D721Med (cell line): ENCODE measurements at places on chromosomes 2 and 18.

DNA sequence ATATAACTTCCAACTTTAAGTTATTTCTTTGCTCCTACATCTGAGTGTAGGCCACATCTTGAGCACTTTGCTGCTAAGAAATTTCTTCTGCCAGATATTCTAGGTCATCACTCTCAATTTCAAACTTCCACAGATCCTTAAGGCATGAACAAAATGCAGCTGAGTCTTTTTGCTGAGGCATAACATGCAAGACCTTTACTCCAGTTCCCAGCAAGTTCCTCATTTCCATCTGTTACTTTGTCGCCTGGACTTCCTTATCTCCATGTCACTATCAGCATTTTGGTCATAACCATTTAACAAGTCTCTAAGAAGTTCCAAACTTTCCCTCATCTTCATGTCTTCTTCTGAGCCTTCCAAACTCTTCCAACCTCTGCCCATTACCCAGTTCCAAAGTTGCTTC, 1077.3 kb upstream of the TMEFF2 start:
- DNase-seq, result no peak

GRCh38 chr2:1140389-1141003, 189.8 kb downstream of the SNTG2 start:
- DNase-seq, result no peak

- no peak for DNase-seq
Measured at GRCh38 chr2:130957915-130958314, 121.2 kb downstream of the ARHGEF4 start.

DNA sequence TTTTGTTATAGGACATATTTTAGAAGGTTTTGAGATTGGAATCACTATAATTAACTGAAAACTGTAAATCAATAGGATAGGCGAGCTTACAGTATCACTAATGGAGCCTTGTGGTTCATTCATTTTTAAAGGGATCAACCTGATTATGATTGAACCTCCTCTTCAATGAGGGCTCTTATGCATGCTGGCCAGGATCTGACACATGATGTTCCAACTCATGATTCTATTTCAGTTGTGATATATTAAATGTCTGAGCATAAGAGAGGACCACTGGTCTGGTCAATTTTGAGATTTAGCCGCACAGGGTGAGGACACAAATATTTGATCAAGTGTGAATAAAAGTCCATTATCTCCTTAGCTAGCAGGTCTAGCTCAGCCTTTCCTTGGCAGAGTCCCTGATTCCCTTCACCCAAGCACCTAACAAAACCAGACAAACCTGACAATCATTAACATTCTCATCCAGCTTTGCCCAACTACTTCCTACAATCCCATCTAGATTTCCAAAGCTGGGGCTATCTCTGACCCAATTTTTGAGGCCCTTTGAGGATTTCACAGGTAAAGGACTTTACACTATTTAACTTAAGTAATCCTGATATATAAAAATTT, 6.9 kb upstream of the MAP4K4 start:
- no peak for DNase-seq

DNA sequence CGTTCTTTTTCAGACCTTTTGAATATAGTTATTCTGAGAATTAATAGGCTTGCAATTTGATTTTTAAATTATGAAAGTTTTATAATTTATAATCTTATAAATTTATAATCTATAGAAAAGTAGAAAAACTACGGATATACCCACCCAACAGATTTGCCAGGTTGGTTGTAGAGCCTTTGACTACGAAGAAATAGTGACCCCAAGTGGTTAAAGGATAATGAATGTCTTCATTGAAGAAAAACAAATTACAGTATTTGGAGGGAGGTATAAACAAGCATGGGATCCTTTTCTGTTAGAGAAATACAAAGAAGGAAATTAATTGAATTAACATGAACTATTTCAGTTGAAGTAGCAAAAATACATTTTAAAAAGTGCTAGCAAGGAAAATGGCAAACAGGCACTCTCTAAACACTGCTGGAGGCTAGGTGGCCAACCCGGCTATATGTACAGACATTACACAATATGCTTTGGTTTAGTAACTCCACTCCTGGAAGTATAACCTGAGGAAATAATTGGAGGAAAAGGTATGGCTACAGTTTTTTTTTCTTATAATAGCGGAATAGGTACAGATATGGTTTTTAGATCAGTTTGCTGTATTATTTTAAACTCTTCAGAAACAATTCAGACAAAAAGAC, 110.9 kb downstream of the MIB1 start:
- DNase-seq, result no peak

- DNase-seq, result no peak
Measured at GRCh38 chr18:24003903-24004640, 10.5 kb upstream of the TTC39C start.

- DNase-seq, result no peak
Measured at GRCh38 chr2:40165509-40165844, 286.4 kb downstream of the SLC8A1 start.

DNA sequence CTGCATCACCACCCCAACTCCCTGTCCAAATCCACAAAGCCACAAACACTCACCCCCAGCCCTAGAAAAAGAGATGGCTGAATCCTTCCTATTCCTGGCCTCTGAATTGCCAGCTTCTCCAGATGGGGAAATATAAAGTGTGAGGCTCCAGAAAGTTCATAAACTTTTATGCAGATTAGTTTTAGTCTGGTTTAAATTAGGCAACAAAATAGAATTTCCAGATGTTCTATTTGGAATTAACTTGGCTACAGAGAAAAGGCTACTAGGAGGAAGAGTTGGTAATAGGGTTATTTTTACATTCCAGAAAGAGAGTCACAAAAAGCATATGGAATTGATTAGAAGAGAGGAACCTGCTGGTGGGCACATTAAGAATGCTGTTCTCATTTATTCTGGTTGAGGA, 56.0 kb downstream of the EN1 start:
- DNase-seq, result no peak

- no peak for DNase-seq
Measured at GRCh38 chr2:177723235-177723634, 330.7 kb downstream of the AGPS start.

DNA sequence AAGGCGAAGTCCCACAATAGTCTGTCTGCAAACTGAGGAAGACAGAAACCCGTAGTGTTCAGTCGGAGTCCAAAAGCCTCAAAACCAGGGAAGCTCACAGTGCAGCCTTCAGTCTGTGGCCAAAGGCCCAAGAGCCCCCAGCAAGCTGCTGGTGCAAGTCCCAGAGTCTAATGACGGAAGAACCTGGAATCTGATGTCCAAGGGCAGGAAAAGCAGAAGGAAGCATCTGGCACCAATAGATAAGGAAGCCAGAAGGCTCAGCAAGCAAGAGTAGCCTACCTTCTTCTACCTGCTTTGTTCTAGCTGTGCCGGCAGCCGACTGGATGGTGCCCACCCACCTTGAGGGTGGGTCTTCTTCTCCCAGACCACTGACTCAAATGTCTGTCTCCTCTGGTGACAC, 21.8 kb downstream of the CFAP210 start:
- no peak for DNase-seq

GRCh38 chr2:15634846-15635490, 43.3 kb downstream of the DDX1 start:
- DNase-seq, result no peak

GRCh38 chr2:232890536-232890895, 20.5 kb downstream of the SNORC start:
- DNase-seq, result no peak

- no peak for DNase-seq
Measured at GRCh38 chr2:170814533-170815230, 2.0 kb upstream of the GAD1 start.

GRCh38 chr2:39990335-39990900, 211.4 kb upstream of the THUMPD2 start:
- DNase-seq, result no peak

GRCh38 chr18:74281980-74282754, 9.6 kb downstream of the CYB5A start:
- no peak for DNase-seq

DNA sequence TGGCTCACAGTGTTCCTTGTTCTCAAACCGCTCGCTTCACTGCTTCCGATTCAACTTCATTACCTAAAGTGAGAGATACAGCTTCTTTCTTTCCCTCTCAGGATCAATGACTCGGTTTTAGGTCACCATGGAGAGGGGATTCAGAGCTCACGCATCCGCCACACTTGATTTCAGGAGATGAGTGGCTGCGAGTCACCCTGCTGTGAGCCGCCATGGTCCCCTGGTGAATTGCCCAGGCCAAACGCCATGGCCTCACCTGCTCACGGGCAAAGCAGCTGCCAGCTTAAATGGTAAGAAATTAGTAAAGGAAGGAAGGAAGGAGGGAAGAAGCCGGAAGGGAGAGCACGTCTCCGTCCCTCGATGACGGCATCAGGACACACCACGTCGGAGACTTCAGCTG, 60.5 kb downstream of the ADNP2 start:
- no peak for DNase-seq

DNA sequence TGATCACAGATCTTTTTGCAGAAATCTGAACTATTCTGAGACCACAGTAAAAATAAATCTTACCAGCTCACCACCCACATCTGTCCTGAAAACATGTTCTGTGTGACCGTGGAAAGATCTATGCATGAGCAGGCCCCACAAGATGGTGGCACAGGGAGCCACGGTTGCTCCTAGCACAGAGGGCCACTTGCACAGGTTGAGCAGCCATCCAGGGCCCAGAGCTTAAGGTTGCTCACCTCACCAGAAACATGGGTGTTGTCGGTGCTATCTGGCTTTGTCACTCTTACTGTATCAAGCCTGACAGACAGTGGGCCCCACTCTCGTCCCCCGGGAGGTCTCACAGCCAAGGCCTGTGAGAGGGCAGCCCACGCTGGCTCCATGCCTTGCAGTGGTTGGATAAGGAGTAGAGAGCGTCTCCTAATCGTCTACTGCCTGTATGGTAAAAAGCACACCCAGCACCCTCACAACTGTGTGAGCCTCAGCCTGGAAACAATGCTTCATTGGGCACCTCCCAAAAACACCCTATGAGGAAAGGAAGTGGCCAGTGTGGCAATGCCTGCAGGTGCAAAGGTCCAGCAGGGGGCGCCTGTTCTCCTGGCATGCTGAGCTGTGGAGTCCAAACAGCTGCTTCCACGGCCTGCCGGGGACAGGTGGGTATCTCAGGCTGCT, 19.6 kb downstream of the TUBB6 start:
- peak; percentile 78 for DNase-seq

GRCh38 chr18:60861575-60861974, 471.7 kb upstream of the CDH20 start:
- DNase-seq, result no peak

- no peak for DNase-seq
Measured at GRCh38 chr2:45896311-45896710, 244.8 kb downstream of the PRKCE start.

DNA sequence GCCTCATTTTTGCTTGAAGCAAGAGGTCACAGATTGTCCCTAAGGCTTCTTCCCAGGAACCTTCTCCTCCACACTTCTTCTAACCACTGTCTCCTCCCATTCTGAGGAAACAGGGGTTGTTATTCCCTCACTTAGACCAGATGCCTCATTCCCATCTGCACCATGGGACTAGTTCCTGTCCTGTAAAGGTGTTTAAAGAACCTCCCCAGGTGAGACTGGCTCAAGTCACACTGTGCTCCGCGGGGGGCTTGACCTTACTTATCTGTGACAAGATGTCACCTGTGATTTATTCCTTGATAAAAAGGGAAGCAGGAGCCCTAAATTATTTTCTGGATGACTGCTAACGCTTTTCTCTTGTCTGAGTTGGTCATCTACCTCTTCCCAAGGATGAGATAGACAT, 8.2 kb upstream of the CDH2 start:
- no peak for DNase-seq

DNA sequence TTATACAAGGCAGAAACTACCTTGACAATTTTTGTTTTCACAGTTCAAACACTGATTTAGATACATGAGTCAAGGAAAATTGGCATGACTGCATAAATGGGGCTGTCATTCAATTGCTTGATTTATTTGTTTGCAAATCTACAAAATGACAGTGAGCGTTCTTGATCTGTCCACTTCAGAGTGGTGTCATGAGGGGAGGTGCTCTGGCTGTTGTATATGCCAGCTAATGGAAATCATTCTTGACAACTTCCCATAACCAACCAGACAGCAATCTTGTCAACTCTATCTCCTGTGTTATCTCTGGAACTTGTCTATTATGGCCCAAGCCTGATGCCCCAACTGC, 120.6 kb upstream of the UGP2 start:
- no peak for DNase-seq

GRCh38 chr18:2662990-2663389, 7.5 kb downstream of the SMCHD1 start:
- no peak for DNase-seq

DNA sequence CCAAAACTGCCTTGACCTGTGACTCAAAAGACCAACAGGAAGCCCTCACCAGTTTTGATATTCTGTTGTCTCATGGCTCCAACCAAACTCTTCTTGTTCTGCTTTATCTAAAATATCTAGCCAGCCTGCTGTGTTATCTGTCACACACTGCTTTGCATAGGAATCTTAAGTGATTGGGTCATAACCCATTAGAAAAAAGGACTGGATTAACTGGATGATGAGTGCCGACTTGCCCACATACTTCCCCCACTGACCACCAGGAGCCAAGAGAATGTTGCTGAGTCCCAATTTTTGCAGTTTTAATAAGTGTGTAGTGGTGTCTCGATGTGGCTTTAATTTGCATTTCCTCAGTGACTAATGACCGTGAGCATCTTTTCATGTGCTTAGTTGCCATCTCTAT, 6.5 kb downstream of the MOGAT1 start:
- DNase-seq, result no peak

GRCh38 chr2:215442401-215442787, 6.5 kb upstream of the FN1 start:
- no peak for DNase-seq

DNA sequence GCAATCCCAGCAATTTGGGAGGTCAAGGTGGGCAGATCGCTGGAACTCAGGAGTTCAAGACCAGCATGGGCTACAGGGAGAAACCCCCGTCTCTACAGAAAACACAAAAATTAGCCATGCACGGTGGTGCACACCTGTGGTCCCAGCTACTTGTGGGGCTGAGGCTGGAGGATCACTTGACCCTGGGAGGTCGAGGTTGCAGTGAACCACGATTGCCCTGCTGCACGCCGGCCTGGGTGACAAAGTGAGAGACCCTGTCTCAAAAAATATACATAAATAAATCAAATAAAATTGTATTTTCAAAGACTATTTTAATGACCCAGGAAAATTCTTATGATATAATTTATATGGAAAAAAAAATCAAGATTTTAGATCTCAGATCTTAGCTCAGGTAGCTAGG, 191.5 kb downstream of the ZFP36L2 start:
- no peak for DNase-seq

- no peak for DNase-seq
Measured at GRCh38 chr2:138699421-138699820, 80.8 kb downstream of the NXPH2 start.

DNA sequence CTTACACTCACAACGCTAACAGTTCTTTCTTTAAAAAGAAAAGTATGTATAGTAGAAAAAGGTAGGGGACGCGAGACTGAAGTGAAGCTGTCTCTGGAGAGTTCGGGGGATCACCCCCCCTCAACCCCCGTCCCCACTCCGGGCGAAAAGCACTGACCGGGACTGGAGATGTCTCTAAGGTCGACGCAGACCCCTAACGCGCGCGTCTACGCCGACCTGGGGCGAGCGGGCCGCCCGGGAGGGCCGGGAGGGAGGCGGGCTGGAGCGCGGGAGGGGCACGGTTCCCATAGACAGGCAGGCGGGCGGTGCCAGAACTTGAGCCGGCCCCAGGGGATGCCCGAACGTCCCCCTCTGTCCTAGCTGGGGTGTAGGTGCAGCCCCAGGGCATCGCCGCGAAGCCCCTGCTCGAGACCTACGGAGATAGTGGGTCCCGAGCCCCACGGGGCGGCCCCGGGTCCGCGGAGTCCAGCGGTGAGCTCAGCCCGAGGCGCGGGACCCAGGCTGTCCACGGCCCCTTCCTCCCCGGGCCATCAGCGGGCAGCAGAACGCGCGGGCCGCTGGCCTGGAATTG, 82.2 kb downstream of the CHRNA1 start:
- DNase-seq, result peak; percentile 26

- no peak for DNase-seq
Measured at GRCh38 chr18:50786864-50787263, 33.0 kb downstream of the MRO start.
